Melanocyte of skin (primary cell): ENCODE measurements at places on chromosomes 11 and 22. TPM values are rescaled to one million over a fixed set of nuclear protein-coding genes. Genes with fewer than 3 reads are reported as not detected.

The ABCC8 gene
- total RNA-seq: 0.33 TPM in 1 of 2 replicates, not detected in the other

The JHY gene
- 4.5 and 7.6 TPM in 2 replicates for total RNA-seq

The VWCE gene
- total RNA-seq: under 0.01 and 0.33 TPM in 2 replicates

The AP1B1 gene
- 76.0 and 77.8 TPM in 2 replicates for total RNA-seq

The RGL4 gene
- under 0.01 TPM in 1 of 2 replicates, not detected in the other for total RNA-seq

The THAP12 gene
- total RNA-seq: 32.0 and 41.0 TPM in 2 replicates

The NNMT gene
- 701 and 707 TPM in 2 replicates for total RNA-seq

The KLHL22 gene
- 34.4 and 38.2 TPM in 2 replicates for total RNA-seq

The SYT7 gene
- total RNA-seq: under 0.01 and 0.67 TPM in 2 replicates

The DEFB131B gene
- total RNA-seq: not detected in 2 replicates

The MS4A12 gene
- not detected in 2 replicates for total RNA-seq

The KCNJ1 gene
- total RNA-seq: under 0.01 TPM in 1 of 2 replicates, not detected in the other

The SAC3D1 gene
- total RNA-seq: 10.3 and 13.4 TPM in 2 replicates

The CHST1 gene
- 0.31 TPM in 1 of 2 replicates, not detected in the other for total RNA-seq

The OPCML gene
- not detected in 2 replicates for total RNA-seq

The CTSW gene
- not detected in 2 replicates for total RNA-seq

The TRIM66 gene
- 6.9 and 10.3 TPM in 2 replicates for total RNA-seq

The LRP4 gene
- total RNA-seq: 2.7 and 2.8 TPM in 2 replicates

The MIAT gene
- total RNA-seq: 0.33 and 0.46 TPM in 2 replicates

The PICALM gene
- 294 and 299 TPM in 2 replicates for total RNA-seq

The TLCD5 gene
- 4.0 TPM in 2 replicates for total RNA-seq

The PLAAT5 gene
- total RNA-seq: not detected in 2 replicates

The KREMEN1 gene
- total RNA-seq: 8.3 and 11.6 TPM in 2 replicates

The C22orf42 gene
- not detected in 2 replicates for total RNA-seq

The KCNE3 gene
- total RNA-seq: 0.34 and 1.1 TPM in 2 replicates

The OVOL1 gene
- total RNA-seq: 0.15 TPM in 1 of 2 replicates, not detected in the other

The INCENP gene
- 119 and 129 TPM in 2 replicates for total RNA-seq

The RIBC2 gene
- 0.34 and 0.73 TPM in 2 replicates for total RNA-seq

The INS gene
- total RNA-seq: not detected in 2 replicates

The ZNRF3 gene
- total RNA-seq: 3.8 and 6.2 TPM in 2 replicates

The MB gene
- not detected in 2 replicates for total RNA-seq

The FAU gene
- 127 and 203 TPM in 2 replicates for total RNA-seq

The GRAP2 gene
- total RNA-seq: 0.33 and 1.7 TPM in 2 replicates

The SLC25A18 gene
- 0.67 and 2.2 TPM in 2 replicates for total RNA-seq

The EFEMP2 gene
- total RNA-seq: 6.5 TPM in 2 replicates

The SCGB1D2 gene
- not detected in 2 replicates for total RNA-seq

The MRPL21 gene
- total RNA-seq: 38.9 and 84.3 TPM in 2 replicates

The PHOX2A gene
- total RNA-seq: not detected in 2 replicates

The MYRF gene
- total RNA-seq: 0.73 and 1.7 TPM in 2 replicates

The BARX2 gene
- total RNA-seq: not detected in 2 replicates

The OR5A1 gene
- not detected in 2 replicates for total RNA-seq

The FOSL1 gene
- total RNA-seq: 1.4 and 13.8 TPM in 2 replicates

The CDC42EP2 gene
- total RNA-seq: 0.34 and 0.73 TPM in 2 replicates

The OR8I2 gene
- total RNA-seq: not detected in 2 replicates

The CCDC188 gene
- total RNA-seq: under 0.01 and 0.73 TPM in 2 replicates
